Spinal cord (tissue), 10 donors: ENCODE measurements at places on chromosomes 3 and 15. TPM values are rescaled to one million over a fixed set of nuclear protein-coding genes. Genes with fewer than 3 reads are reported as not detected.

DNA sequence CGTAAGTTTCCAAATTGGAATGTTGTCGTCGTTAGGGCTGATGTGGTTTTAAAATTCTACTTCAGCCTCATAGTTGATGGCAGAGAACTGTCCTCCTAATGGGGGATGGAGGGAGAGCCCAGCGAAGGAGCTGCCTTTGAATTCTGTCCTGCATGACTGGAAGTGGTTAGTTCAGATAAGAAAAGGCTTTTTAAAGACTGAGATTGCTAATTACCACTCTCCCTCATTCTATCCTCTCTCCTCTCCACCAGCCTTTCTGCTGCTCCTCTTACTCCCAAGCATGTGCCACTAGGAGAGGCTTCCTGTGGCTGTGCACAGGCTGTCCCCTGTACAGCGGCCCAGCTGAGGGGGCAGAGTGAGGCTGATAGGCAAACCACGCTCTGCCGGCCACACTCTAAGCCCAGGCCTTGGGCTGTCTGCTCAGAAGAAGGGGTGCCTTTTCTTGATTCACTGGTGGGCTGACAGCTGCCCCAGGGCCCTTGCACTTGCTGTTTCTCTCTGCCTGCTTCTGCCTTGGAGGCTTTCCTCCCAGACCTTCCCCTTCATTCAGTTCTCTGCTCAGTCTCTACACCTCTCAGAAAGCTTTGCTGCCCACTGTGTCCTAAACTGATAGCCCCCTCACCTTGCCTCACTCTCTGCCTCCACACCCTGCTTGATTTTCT lies 8.7 kb upstream of the PAQR9 start:
- DNase-seq, result no peak

Gene KIF15
- 14.0 TPM for total RNA-seq

Gene MIX23
- 19.3 TPM for total RNA-seq

- no peak for DNase-seq
Measured at GRCh38 chr3:13638927-13639326, 90.0 kb downstream of the FBLN2 start.

DNA sequence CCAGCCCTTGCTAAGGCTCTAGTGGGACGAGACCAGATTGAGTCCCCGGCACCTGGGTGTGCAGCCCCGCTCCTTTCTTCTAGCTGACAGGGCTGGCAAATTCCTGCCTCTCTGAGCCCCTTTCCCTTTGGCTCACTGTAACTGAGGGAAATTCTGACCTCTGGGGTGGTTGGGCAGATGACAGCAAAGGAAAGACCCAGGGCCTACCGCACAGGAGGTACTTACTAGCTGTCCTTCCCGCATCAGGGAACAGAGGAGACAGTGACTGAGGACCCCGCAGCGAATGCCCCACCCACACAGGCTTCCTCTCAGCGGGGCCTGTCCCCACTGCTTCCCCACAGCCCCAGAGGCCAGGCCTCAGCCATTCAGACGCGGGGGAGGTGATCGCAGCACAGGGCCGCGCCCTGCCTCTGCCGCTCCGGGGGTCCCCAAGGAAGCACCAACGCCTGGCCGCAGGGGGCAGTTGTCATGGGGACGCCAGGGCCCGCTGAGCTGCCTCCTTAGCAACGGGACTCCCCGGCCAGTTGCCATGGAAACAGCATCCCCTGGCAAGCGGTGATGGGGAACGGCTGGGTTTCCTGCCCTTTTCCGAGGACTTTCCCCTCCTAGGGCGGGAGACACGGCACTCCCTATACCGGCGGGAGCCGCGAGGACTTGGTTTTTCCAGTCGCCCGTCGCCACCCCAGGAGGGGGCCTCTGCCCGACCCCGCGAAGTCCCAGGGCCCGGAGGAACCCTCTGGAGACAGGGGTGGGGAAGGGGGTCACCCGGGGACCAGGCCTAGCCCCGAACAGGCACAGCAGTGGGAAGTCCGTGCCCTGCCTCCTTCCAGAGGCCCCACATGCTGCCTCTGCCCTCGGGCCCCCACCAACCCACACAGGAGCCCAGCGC lies 50.1 kb downstream of the HCN4 start:
- DNase-seq, result peak; percentile 55

- DNase-seq, result no peak
Measured at GRCh38 chr3:46303240-46303639, 50.7 kb upstream of the CCR2 start.

DNA sequence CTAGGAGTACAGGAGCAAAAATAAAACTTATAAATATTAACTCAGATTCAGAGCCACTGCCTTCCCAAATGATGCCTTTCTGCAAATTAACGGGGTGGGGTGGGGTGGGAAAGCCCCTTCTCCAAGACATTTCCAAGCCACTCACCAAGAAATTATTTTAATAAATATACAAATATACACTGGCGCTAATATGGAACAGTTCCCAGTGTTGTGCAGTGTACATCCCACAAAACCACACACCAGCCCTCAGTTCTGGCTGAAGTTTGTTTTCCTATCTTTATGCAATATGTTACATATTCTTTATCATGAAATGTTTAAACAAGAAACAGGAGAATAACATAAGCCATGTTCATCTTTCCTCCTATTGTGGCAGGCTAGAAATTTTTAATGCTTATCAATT lies 53.0 kb upstream of the GYG1 start:
- DNase-seq, result no peak

DNA sequence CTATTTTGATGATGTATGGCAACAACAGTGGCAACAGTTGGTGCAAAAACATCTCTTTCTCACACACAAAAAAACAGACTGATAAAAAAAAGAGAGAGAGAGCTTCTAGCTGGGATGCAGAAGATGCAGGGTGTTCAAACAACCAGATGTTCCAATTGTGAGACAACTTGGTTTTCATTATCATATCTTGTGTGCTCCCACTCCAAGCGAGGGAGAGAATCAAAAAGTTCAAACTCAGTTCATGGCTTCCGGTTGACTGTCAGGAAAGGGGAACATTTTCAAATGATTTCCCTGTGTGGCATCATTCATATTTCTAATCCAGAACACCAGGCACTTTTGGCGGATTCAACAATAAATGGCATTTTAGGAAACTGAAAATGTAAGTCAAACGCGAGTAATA lies 72.1 kb downstream of the RSL24D1 start:
- DNase-seq, result no peak

GRCh38 chr3:132071043-132071442 lies 36.2 kb upstream of the CPNE4 start:
- DNase-seq, result peak; percentile 13

Gene SLC51A
- 0.69 TPM for total RNA-seq

DNA sequence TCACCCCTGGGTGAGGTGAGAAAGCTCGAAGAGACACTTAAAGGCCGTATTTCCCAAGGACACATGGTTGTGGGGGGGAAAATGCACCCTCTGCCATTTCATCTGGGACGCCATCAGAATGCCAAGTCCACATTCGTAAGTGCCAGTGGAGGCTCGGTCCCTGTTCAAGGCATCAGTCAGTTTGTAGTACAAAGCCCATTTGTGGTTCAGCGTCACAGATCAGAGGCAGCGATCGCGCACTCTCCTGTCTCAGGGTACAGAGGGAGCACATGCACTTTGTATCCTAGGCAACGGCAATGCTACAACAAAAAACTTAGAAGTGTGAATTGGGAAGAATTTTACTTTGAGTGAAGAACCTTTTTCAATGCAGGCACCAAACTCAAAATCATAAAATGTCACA lies 27.2 kb downstream of the SEMA6D start:
- DNase-seq, result no peak

- no peak for DNase-seq
Measured at GRCh38 chr15:39602143-39602542, 21.3 kb downstream of the THBS1 start.

DNA sequence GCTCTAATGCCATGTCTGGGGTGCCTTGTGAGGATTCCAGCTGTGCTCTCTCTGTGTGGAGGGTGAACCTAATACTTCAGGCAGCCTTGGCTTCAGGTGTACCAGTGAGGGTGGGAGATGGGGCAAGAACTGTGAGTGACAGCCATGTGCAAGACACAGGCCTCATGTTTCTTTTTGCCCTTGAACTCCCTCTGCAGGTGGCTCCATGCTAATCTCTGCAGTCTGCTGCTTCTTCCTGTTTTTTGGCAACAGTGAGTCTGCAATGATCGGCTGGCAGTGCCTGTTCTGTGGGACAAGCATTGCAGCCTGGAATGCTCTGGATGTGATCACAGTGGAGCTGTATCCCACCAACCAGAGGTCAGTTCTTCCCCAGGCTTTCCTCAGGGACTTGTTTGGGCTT lies 189.3 kb downstream of the SV2B start:
- DNase-seq, result no peak

GRCh38 chr15:68784206-68784605 lies 36.5 kb downstream of the ANP32A start:
- no peak for DNase-seq

GRCh38 chr3:129045675-129046036 lies 14.9 kb upstream of the GP9 start:
- no peak for DNase-seq

- no peak for DNase-seq
Measured at GRCh38 chr15:92772626-92773244, 117.2 kb upstream of the FAM174B start.

Gene EPHB3
- 11.7 TPM for total RNA-seq

GRCh38 chr3:46981932-46982471 lies 2.5 kb downstream of the NBEAL2 start:
- no peak for DNase-seq

DNA sequence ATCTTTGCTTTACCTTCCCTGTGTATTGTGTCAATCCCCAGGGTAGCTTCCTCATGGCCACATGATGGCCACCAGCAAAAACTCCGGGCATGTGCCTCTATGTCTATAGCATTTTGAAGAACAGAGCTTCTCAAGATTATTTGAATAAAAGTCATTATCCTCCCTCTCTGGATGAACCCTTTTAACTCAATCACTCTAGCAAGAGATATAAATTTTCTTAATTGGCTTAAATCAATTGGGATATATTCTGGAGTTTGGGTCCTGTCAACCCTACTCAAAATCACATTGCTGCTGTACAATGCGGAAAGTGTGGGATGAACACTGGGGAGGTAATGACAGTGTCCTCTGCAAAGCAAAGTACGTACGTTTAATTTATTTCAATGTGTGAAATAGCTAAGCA lies 370.6 kb upstream of the LRRC3B start:
- DNase-seq, result no peak

Gene MST1R
- total RNA-seq, result 0.88 TPM

Gene CMTM8
- total RNA-seq, result 1.0 TPM

Gene MORC1
- total RNA-seq, result 0.59 TPM

Gene SLC27A2
- total RNA-seq, result 2.7 TPM

- no peak for DNase-seq
Measured at GRCh38 chr3:184003187-184003967, 14.3 kb downstream of the ABCC5 start.

DNA sequence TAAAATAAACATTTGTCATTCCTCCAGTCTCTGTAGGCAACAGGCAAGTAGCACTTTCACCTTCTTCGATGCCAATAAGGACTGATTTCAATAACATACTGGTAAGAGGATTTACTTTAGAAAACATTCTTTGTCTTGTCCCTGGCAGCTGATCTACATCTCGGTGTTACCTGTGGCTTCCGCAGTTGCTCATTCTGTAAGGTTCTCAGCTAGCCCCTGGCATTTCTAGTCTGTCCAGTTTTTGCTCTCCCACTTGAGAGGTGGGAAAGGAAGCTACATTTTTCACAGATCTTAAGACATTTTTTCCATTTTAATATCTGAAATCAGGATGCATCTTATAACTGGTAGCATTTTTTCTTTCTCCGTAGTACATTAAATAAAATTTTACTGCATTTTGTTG lies 19.7 kb upstream of the MAP6D1 start:
- DNase-seq, result no peak

Gene FOXL2NB
- 5.2 TPM for total RNA-seq

DNA sequence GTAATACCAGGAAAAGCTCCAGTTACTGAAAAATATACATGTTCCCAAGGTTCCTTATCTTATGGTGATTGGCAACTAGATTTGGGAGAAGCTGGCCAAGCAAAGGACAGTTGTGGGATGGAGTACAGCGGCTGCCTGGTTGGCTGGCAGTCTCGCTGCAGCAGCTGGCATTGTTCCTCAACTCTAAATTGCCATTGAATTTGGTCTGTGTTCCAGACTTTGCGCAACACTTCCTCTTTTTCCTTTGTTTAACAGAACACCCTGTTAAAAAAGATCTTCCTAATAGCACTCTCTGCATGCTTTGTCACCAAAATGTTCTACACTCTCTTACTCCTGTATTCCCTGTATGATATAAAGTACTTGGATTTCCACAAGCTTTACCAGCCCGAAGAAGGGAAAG lies 420.6 kb upstream of the RBMS3 start:
- DNase-seq, result no peak

Gene RHOV
- 2.8 TPM for total RNA-seq

DNA sequence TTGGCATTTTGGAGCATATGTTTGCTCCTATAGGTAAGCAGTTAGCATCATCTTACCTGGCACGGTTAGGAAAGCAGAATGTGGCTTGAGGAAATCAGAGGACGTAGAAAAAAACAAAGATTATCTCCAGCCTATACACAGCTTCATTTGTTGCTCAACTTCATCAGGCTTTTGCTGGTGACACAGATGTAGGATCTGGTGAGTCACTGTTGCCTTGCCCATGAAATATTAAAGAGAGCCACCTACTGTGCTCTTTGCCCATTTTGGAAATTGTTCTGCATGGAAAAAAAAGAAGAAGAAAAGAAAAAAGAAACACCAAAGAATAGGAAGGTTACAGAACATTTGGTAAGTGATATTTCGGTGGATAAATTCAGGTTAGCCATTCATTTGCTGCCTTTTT lies 3.8 kb downstream of the IL1RAP start:
- DNase-seq, result no peak

GRCh38 chr15:64026591-64026990 lies 19.7 kb downstream of the DAPK2 start:
- no peak for DNase-seq

GRCh38 chr15:34795267-34796081 lies at the start of gene ACTC1:
Gene ACTC1 (minus strand): TSS chr15:34795549. CDS start chr15:34794808, 741 bp downstream.
- no peak for DNase-seq

- DNase-seq, result no peak
Measured at GRCh38 chr15:83775738-83776137, 121.8 kb downstream of the ADAMTSL3 start.

GRCh38 chr3:43222590-43222989 lies 63.8 kb upstream of the SNRK start:
- no peak for DNase-seq

DNA sequence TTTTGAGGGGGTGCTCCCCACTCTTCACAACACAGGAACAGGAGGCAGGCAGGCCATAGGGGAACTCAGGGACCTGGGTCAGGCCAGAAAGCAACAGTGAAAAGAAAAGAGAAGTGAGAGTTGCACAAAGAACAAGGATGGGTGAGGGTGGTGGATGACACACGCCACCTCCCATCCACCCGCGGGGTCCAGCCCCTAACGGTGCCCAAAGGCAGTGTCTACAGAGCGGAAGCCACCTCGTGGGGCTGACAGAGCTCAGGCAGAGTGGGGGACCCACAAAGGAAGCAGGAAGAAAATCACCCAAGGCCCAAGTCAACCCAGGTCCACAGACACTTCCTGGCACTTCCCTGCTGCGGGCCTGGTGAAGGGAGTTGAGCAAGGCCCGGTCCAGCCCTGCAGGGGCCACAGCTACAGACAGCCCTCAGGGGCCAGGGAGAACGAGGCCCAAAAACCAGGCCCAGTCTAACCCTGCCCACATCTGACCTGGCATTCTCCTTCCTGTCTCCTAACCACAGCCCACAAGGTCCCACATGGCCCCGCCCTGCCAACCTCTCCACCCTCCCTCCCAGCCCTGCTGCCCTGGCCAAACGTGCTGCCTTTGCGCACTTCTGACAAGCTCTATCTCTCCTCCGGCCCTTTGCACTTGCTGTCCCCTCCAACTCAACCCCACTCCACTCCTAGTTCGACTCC lies 5.9 kb downstream of the NUP210 start:
- no peak for DNase-seq
